Fibroblast of skin of right biceps (primary cell): ENCODE measurements at places on chromosomes 7 and 10.

GRCh38 chr10:130689743-130690626 lies 553.8 kb downstream of the GLRX3 start:
- DNase-seq: no peak

GRCh38 chr10:61319386-61320256 lies 133.6 kb downstream of the TMEM26 start:
- peak; percentile 58 for DNase-seq

DNA sequence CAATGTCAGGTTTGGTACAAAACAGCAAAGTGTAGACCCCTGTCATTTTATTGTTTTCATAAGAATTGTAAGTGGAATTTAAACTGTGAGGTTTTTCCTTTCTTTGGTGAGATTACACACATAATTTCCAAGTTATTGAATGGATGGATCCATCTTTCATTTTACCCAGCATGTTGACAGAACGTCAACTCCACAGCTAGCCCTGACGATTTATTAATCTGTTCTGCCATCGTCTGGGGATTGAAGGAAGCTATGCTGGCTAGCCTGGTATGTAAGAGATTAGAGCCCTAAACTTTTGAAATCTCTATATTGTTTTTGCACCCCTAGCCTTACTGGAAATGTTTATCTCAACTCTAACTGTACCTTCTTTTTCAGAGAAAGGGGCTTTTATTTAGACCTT lies 8.6 kb downstream of the WNT16 start:
- peak; percentile 64 for DNase-seq

DNA sequence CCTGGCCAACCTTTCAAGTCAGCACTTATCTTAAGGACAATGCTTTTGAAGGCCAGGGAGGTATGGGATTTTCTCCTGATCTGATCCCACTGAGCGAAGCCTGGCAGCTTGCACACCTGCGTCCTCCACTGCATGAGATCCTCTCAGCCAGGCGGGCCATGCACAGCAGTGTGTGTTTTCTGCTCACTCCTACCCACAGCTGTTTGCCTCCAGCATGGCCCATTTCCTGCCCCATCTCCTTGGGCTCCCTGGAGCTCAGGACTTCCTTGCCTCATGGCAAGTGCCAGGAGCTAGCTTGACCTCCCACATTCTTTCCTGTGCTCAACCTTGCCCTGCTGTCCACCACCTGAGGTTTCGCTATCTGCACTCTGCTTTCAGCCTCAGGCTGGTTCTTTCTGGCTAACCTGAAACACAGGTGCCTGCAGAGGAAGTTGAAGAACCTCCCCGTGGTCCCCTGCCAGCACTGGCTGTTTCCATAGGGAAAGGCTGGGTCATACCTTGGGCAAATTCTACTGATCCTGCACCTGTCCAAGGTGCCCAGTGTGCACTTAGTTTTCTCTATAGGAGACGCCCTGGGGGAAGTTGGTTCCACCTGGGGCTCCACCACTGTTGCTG lies 43.9 kb upstream of the EEPD1 start:
- DNase-seq: no peak

DNA sequence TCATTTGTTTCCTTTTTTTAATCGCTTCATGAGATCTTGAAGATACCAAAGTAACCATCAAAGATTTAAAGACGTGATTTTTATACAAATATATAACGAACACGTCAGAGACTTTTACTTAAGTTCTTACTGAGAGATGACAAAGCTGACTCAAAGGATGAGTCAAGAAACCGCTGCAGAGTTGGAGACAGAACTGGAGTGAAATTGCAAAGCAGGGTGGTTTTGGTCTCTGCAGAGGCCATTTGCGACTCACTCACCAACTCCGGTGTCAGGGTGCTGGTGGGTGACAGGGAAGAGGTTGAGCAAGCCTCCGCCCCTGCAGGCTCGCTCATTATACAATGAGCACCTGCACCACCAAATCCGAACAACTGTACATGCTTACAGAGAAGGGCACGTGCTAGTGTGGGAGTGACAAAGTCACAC lies 75.2 kb downstream of the DNAJB6 start:
- peak; percentile 91 for DNase-seq
